T-helper 2 cell treated with Interferon-gamma antibody and Interleukin-4, amounts not matched to agents 5 μg/mL and 100 μg/mL, for 36 hours (primary cell): ENCODE measurements at places on chromosomes 6 and 20.

DNA sequence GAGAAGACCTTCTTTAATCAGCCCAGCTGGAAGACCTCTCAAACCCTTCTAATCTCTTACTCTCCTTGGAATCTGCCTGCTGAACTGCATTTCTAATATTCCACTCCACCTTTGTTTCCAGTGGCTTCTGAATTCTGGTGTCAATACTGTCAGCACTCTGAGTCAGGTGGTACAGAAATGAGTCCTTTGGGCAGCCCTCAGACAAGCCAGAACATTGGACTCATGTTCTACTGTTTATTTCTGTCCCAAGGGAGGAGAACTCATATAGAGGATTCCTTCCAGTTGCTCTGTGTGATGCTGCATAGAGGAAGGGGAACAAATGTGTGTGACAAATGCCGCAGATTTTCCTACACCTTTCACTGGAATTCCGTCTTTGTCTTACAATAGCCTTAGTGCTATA, 114.8 kb downstream of the PHF3 start:
- DNase-seq = no peak
- peaks cover 3% of the 10 kb centered on the region for H3K27me3 ChIP-seq
- no peaks in the 10 kb centered on the region for H3K36me3 ChIP-seq
- no peak overlapping the region for H3K4me3 ChIP-seq

DNA sequence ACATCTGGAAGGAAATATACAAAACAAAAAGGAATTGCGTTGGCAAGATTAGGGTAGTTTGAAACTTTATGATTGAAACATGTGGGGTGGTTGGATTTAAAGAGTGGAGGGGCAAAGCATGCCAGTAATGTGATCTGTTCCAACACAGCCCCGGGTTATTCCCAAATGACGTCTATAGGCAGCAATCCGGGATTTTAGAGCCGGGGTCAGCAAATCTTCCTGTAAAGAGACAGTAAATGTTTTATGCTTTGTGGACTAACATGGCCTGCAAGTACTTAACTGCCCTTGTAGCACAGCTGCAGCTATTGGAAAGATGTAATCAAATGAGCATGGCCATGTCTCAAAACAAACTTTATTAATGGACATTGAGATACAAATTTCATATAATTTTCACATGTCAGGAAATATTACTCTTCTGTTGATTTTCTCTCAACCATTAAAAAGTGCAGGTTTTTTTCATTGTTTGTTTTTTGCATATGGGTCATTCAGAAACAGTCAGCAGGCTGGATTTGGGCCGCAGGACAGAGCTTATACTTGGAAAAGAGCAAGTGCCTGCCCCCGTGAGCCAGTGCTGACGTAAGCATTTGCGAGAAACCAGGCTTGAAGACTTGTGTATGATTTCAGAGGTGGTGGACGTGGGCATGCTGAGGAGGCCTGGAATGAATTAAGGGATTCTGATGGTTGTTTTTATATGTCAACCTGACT, 136.5 kb downstream of the DOK5 start:
- H3K4me3 ChIP-seq = no peak overlapping the region
- no peak for DNase-seq
- no peaks in the 10 kb centered on the region for H3K4me1 ChIP-seq
- no peak overlapping the region for H3K27ac ChIP-seq

DNA sequence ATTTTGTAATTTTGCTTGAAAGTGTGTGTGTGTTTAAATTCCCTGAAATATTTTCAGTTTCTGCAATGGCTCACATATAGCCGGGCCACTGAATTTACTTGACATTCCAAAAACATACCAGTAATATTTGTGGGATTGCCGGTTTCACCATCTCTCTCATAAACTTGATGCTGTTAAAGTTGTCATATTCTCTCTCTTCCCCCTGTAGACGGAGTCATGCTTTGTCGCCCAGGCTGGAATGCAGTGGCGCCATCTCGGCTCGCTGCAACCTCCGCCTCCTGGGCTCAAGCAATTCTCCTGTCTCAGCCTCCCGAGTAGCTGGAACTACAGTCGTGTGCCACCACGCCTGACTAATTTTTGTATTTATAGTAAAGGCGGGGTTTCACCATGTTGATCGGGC, 122.1 kb downstream of the TIAM2 start:
- no peak for DNase-seq
- no peaks in the 10 kb centered on the region for H3K27me3 ChIP-seq
- no peak overlapping the region for H3K27ac ChIP-seq
- peaks cover 15% of the 10 kb centered on the region for H3K4me1 ChIP-seq
- no peaks in the 10 kb centered on the region for H3K36me3 ChIP-seq

DNA sequence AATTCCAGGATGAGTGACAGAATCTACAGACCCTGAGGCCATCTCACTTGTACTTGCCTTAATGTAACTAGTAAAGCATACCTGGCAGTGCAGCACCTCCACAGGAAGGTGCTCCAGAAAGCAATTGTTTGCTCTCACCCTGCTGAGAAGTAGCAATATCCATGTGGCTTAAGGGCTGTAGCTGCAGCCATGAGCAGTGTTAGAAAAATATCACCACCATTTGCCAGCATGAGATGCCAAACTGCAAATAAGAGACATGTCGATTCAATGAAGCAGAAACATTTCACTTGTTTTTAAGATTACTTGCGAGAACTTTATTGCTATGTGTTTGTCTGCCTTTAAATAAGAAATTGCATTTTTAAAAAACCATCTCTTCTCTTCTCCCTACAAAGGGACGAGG, 151.5 kb downstream of the PRL start:
- H3K4me3 ChIP-seq = no peak overlapping the region
- peaks cover 28% of the 10 kb centered on the region for H3K4me1 ChIP-seq
- H3K27ac ChIP-seq = no peak overlapping the region

DNA sequence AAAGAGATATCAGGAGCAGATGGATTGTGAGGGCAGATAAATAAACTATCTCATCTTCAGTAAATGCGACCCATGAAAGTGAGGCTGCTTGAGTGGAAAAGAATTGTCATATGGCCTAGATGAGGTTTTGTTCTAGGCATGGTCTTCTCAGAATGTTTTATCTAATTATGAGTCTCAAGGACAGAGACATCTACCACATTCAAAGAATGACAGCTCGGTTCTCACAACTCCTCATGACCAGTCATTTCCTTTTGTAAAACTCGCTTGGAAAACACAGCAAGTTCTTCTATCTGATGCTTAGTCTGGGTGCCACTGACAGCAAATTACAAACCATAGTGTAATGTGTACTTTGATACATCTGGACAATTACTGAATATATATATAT, 140.5 kb downstream of the CCDC170 start:
- no peaks in the 10 kb centered on the region for H3K36me3 ChIP-seq
- peaks cover 5% of the 10 kb centered on the region for H3K27me3 ChIP-seq
- no peak for DNase-seq
- no peak overlapping the region for H3K27ac ChIP-seq

DNA sequence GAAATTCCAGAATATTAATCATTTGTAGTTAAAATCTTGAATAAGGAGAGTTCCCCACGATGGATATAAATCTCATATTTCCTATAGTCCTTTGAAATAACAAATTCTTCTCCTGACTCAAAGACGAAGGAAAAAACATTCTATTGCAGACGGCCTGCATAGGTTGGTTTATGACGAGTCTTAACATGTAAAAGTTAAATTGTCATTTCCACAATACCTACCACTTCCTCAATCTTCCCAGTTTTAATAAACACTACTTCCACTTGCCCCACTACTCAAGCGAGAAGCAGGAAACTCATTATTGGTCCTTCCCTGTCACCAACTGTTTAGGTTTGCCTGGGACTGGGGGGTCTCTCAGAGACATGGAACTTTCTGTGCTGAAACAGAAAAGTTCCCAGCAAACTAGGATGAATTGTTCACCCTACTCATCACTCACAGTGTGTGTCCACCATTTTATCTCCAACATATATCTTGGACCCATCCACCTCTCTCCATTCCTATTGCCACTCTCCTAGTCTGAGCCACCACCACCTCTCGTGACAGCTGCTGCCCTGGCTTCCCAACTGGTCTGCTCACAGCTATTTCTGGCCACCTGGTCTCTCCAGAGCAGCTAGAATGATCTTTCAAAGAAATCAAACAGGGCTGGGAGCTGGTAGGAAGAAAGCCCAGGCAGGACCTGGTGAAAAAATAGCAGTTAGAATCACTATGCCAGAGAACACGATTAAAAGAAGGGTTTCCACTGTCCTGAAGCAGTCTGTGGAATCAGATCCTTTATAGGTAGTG, 15.1 kb upstream of the ZSCAN9 start:
- H3K4me3 ChIP-seq = no peak overlapping the region
- DNase-seq = no peak
- H3K36me3 ChIP-seq = no peaks in the 10 kb centered on the region
- H3K27ac ChIP-seq = no peak overlapping the region

- peak overlapping the region; percentile 73 for H3K4me3 ChIP-seq
- peaks cover 43% of the 10 kb centered on the region for H3K27me3 ChIP-seq
- peak; percentile 16 for DNase-seq
- H3K36me3 ChIP-seq = no peaks in the 10 kb centered on the region
Observed at GRCh38 chr6:27605401-27606342, 132.8 kb upstream of the ZNF184 start.

- no peak overlapping the region for H3K4me3 ChIP-seq
- no peaks in the 10 kb centered on the region for H3K27me3 ChIP-seq
- no peaks in the 10 kb centered on the region for H3K4me1 ChIP-seq
- no peak overlapping the region for H3K27ac ChIP-seq
- no peak for DNase-seq
- H3K36me3 ChIP-seq = no peaks in the 10 kb centered on the region
Observed at GRCh38 chr6:22236626-22237414, 60.0 kb downstream of the PRL start.

GRCh38 chr6:116200619-116201249, 53.1 kb downstream of the TSPYL4 start:
- DNase-seq = no peak
- H3K36me3 ChIP-seq = no peaks in the 10 kb centered on the region
- H3K27me3 ChIP-seq = no peaks in the 10 kb centered on the region
- no peak overlapping the region for H3K27ac ChIP-seq
- no peaks in the 10 kb centered on the region for H3K4me1 ChIP-seq

- no peak for DNase-seq
- no peaks in the 10 kb centered on the region for H3K27me3 ChIP-seq
- H3K4me3 ChIP-seq = no peak overlapping the region
- H3K36me3 ChIP-seq = no peaks in the 10 kb centered on the region
Observed at GRCh38 chr6:126153661-126154060, 167.3 kb downstream of the TRMT11 start.

DNA sequence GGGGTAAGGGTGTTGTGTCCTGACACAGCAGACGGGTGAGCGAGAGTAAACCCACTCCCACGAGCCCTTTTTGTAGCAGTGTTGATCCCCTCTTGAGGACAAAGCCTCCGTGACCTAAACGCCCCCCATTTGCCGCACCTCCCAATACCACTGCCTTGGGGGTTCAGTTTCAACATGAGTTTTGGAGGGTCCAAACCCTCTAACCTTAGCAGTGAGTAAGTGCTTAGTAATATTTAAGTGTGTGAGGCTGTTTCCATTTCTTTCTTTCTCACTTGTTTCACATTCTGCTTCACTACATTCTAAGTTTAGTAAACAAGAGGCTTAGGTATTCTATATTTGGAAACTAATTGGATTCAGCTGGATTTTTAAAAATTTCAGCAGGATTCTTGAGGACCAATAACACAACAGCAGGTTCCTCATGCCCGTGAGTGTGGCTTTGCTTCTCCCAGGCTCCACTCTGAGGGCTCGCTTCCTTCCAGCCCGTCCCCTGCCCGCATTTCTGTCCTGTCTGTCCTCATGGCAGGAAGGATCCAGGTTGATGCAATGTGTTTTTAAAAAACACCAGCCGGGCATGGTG, 41.2 kb downstream of the SNX9 start:
- no peaks in the 10 kb centered on the region for H3K36me3 ChIP-seq
- no peak for DNase-seq
- H3K4me1 ChIP-seq = peaks cover 18% of the 10 kb centered on the region
- no peak overlapping the region for H3K27ac ChIP-seq
- H3K4me3 ChIP-seq = no peak overlapping the region
- H3K27me3 ChIP-seq = peaks cover 63% of the 10 kb centered on the region

DNA sequence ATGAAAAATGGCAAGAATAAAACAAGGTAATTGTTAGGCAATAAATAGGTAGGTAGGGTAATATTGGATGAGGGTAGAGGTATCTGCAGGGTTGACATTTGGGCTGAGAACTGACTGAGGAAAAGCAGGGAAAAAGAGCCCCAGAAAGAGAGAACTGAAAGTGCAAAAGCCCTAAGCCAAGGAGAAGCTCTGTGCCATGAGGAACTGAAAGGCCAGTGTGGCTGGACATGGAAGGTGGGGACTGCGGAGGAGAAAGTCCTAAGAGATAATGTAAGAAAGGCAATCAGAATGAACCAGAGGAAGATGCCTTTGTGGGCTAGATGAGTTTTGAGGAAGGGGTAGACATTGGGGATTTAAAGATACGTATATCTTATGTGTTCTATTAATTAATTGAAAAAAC, 9.9 kb upstream of the HIVEP2 start:
- no peak overlapping the region for H3K4me3 ChIP-seq
- no peak overlapping the region for H3K27ac ChIP-seq
- H3K36me3 ChIP-seq = no peaks in the 10 kb centered on the region
- DNase-seq = no peak
- peaks cover 3% of the 10 kb centered on the region for H3K27me3 ChIP-seq

GRCh38 chr6:47202644-47203205, 107.0 kb downstream of the TNFRSF21 start:
- no peaks in the 10 kb centered on the region for H3K36me3 ChIP-seq
- H3K4me1 ChIP-seq = peaks cover 16% of the 10 kb centered on the region
- DNase-seq = no peak
- H3K4me3 ChIP-seq = no peak overlapping the region
- H3K27me3 ChIP-seq = no peaks in the 10 kb centered on the region

GRCh38 chr20:54657268-54657826, 182.0 kb downstream of the DOK5 start:
- no peak for DNase-seq
- no peak overlapping the region for H3K27ac ChIP-seq
- no peak overlapping the region for H3K4me3 ChIP-seq
- no peaks in the 10 kb centered on the region for H3K36me3 ChIP-seq
- no peaks in the 10 kb centered on the region for H3K27me3 ChIP-seq
- H3K4me1 ChIP-seq = no peaks in the 10 kb centered on the region

DNA sequence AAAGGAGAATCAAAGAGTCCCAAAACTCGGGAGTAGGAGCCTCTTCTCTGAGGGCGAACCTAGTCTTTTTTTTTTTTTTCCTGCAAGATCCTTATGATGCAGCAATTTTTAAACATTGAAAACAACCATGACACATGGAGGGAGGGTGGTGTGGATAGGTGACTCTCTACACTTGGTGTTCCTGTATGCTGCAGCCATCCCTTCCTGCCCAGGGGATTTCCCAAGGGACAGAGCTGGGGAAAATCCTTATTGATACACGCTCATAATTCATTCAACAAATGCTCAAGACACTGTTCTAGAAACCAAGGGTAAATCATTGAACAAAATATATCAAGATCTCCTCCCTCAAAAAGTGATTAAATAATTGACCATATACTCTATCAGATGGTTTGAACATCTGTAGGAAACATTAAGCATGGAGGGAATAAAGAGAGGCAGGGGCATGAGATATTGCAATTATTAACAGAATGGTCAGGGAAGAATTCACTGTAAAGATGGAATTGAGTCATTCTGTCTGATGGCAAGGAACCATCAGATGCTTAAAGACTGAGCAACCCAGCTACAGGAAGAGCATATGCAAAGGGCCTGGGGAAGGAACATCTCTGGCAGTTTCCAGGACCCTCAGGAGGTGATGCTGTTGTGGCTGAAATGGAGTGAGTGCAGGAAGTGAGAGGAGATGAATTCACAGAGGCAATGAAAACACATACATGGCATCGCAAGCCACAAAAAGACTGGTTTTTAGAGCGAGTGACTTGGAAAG, 13.4 kb upstream of the BTN3A3 start:
- H3K4me1 ChIP-seq = peaks cover 18% of the 10 kb centered on the region
- no peak overlapping the region for H3K4me3 ChIP-seq
- no peaks in the 10 kb centered on the region for H3K27me3 ChIP-seq
